ENCODE measurements at places on chromosomes 1 and 21.

GRCh38 chr21:42236693-42237092, 17.8 kb downstream of the ABCG1 start:
- no peak for DNase-seq

GRCh38 chr1:147800804-147801203, 40.4 kb upstream of the GJA5 start:
- no peak for DNase-seq

- no peak for DNase-seq
These were observed 812 bp upstream of the ARF1 start for GRCh38 chr1:228081578-228082213.

DNA sequence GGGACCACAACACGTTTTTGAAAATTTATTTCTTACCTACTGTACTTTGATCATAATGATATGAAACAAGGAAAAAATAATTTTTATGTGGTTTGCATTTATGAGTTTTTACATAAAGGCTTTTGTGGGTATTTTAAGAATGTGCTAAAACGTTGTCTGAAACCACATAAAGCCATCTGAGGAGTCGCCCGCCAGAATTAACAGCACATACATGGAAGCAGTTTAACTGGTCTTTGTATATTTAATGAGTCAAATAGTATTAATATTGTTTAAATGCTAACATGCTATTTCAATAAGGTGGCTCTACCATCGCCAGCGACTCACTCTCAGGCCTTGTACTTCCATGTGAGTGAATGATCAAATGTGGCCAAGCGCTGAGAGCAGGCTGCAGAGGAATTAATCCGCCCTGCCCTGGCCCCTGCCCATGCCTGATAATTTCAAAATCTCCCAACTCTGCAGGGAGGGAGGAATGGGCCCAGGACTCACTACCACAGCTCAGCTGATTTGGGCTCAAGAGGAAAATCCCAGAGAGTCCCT, 49.6 kb downstream of the SLC66A1 start:
- DNase-seq: no peak

DNA sequence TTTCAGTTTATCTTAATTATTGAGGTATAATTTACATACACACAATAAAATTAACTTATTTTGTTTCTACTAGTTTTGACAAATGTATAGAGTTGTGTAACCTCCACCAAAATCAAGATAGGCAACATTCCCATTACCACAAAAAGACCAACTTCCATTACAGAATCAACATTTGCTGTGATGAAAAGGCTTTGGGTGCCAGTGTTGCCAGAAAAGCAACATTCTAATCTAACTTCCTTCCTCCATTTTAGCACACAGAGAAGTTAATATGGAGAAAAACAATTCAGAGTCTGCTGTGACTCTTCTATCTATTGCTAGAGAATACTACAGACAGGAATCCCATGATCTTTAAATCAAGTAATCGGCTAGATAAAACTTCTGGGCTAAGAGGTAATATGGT, 245.3 kb downstream of the RERE start:
- no peak for DNase-seq

- no peak for DNase-seq
These were observed 127.5 kb upstream of the SOD1 start for GRCh38 chr21:31531967-31532366.

DNA sequence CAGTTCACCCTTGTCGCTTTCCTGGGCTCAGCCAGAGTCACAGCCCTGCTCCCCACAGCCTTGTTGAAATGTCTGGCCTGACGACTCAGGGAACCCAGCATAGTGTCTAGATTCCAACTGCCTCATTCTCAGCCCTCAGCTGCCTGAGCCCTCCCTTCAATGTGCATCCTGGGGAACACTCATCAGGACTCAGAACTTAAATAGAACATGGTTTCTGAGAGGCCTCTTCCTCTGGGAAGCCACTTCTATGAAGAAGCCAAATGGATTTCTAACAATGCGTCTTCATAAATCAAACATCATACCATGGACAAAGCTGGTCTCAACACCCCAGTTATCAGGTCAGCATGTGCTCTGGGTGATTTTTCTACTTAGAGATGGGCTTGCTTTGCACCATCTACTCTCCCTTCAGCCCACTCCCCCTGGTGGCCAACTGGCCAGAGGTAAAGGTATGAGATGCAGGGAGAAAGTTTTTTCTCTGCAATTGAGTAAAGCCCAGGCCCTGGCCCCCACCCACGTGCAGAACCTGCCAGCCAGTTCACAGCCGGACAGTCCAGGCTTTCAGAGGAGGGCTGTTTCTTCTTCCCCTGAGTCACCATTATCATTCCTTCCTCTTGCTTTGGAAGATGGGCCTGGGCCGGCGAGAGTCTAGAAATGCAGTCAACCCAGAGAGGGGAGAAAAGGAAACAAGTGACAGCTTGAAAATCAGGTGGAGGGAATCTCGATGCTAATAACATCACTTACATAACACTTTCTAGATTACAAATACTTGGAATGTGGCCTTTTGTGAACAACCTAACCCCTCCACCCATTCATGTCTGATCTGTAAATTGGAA, 32.1 kb downstream of the CD244 start:
- no peak for DNase-seq

- no peak for DNase-seq
These were observed 45.8 kb upstream of the NTPCR start for GRCh38 chr1:232904566-232904965.

- no peak for DNase-seq
These were observed 929.1 kb downstream of the LTN1 start for GRCh38 chr21:28063241-28064216.

GRCh38 chr1:117171900-117172511, 38.7 kb downstream of the VTCN1 start:
- DNase-seq: peak; percentile 77

- no peak for DNase-seq
These were observed 68.1 kb downstream of the EDEM3 start for GRCh38 chr1:184686540-184686939.

DNA sequence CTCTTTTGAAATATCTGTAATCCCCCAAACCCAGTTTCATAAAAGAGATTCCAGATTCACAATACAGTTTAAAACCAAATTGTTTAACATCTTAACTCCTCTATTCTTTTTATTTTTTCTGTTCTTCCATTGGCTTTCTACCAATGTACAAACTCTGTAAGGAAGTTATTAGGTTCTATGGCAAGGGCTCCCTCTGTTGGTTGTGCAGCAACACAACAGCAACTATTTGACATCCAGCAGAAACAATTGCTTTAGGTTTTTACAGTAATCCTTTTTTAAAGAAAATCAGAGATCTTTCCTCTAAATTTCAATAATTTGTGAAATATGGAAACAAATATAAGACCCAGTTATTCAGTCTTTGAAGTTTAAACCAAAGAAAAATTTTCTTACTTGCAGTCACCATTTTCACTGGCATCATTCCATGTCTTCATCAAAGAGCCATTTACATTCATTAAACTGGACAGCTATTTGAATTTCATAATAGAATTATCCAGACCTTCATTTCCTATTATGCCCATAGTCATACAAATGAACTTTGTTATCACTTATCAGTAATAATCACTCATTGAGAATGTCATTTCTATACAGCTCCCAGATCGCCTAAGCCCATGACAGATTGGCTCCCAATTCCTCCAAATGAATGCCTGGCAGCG, 46.5 kb upstream of the RNF11 start:
- no peak for DNase-seq

DNA sequence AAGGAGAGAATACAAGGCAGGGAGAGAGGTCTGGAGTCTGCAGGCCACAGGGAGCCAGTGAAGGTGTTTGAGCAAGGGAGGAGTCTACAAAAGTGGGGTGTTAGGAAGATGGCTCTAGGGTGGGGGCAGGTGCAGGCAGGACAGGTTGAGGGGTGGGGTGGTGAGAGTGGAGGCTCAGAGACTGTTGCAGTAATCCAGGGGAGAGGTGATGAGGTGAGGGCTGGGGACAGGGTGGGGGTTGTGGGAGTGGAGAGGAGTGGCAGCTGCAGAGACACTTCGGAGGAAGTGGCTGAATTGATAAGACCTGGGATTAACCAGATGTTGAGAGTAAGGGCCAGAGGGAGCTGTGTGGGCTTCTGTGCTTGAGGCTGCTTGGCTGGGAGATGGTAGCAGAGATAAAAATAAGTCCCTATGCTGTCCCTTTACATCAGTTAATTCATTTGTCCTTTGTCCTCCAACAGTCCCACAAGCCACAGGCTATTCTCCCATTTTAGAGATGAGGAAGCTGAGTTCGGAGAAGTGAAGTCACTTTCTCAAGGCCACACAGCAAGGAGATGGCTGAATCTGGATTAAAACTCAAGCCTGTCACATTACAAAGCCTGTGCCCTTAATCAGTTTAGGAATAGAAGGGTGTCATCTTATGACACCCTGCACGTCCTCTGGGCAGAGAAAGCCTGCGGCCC, 54.8 kb upstream of the SYNC start:
- DNase-seq: no peak

DNA sequence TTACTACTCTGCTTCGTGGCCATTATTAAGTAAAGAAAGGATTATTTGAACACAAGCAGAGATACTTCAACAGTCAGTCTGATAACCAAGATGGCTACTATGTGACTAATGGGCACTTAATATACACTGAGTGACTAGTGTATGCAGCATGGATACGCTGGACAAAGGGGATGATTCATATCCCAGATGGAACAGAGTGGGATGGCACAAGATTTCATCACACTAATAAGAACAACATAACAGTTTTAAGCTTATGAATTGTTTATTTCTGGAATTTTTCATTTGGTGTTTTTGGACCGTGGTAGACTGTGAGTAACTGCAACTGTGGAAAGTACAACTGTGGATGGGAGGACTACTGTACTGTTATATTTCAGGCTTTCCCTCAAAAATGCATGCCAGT, 9.4 kb downstream of the ZCCHC17 start:
- no peak for DNase-seq

DNA sequence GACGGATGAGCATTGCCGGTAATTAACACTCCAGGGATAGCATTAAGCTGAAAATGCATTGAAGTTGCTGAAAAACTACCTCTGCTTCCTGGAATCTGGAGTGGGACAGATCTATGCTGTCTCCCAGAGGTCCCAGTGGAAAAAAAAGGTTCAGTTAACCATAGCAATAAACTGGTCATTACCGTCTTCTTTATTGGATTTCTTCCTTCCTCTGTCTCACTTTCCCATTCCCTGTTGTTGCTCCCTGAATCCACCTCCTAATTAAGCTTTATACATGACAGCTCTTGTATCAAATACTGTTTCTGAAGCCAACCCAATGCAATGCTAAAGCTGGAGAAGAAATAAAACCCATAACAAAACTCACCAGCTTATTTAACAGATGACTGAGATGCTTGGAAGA, 1805.9 kb downstream of the NCAM2 start:
- DNase-seq: no peak

DNA sequence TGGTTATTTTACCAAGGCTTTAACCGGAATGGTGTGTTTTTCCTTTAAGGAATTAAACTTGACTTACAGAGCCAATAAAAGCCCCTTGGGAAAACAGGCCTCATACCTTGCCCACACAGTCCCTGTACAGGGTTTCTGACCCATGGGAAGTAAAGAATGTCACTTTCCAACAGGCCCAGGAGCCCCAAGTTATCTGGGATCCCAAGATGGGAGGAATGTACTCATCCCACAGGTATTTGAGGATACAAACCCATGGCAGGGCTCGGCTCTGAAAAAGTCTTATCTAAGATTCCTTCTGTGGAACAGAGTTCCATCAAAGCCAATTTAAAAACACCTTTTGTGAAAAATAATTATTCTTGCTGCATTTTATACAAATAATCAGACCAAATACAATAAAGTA, 15.3 kb upstream of the COX20 start:
- no peak for DNase-seq

DNA sequence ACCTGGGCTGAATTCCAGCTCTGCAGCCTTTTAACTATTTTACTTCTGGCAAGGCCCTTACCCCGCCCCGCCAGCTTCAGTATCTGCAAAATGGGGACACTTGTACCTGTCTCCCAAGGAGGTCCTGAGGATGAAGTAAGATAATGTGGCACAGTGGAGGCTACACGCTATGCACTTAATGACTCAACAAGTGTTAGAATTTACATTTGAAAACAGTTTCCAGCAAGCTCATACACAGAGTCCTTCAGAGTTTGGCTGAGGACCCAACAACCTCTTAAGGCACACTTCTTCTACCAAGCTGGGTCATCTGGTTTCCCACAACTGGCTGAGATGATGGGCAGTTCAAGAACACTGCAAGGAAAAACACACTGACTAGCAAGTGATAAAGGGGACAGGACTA, 30.2 kb upstream of the SLC22A15 start:
- no peak for DNase-seq

GRCh38 chr1:211929683-211930082, 99.1 kb upstream of the LPGAT1 start:
- no peak for DNase-seq

GRCh38 chr1:34590211-34590623, 164.6 kb upstream of the GJB5 start:
- peak; percentile 68 for DNase-seq

- no peak for DNase-seq
These were observed 11.3 kb downstream of the PANK4 start for GRCh38 chr1:2514863-2515762.

DNA sequence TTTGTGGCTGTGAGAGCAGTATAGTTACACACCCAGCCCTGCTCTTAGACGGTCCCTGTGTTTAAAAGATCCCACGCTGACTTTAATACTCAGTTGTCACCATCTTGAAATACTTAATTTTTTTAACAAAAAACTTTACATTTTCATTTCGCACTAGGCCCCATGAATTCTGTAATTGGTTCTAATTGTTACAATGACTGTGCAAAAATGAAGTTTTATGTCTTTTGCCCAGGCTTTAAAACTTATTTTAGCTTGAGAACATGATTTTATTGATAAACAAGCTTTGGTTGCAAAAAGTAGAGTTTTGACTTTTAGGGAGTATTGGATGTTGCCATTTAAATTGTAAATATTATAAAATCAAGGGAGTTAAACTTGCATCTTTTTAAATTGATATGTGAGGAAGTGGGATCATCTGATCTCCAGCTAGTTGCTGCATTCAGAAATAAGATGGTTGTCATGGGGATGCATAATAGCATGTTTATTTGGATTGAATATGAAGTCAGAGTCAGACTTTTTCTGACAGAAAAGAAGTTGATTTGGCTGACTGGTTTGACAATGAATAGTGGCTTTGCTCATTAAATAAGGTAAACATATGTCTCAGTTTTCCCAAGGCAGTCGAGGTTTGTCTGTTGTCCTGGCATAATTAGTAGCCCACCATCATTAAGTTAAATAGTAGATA, 23.0 kb upstream of the CRP start:
- no peak for DNase-seq

DNA sequence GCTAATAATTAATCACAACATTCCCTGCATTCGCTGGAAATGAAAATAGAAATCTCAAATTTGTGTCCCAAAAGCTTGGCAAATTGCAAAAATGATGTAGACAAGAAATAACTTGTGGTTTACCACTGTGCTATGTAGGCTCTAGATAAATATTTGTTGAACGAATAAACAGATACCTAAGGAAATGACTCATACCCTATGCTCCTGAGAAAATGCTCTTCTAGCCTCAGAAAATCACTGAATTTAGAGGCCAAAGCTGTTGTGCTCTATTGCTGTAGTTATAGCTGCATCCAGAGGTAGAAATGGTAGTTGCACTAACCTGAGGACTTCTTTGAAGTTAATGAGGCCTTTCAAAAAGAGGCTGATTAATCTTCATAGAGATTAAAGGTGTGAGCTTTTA, 142.0 kb upstream of the ZNHIT6 start:
- no peak for DNase-seq

Data from RWPE2 (cell line).